Right lobe of liver (tissue), 6 donors: ENCODE measurements at places on chromosomes 1 and 21.

GRCh38 chr1:87146538-87146937 lies 182.1 kb upstream of the LMO4 start:
- DNase-seq = no peak

- DNase-seq = peak; percentile 54
These were observed 54.6 kb upstream of the ECE1 start for GRCh38 chr1:21344750-21345443.

DNA sequence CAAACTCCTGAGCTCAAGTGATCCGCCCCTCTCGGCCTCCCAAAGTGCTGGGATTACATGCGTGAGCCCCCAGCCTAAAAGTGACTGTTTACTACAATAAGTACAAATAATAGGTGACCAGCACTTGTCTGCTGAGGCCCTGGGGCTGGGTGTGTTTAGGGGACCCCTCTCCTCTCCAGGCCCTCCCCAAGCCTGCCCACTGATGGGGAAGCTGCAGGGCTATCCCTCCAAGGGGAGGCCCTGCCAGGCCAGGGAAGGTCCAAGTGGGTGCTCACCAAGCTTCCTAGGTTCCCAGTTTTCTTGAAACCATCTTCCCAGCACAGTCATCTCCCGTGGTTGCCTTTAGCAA lies 60.7 kb downstream of the H3-3A start:
- no peak for DNase-seq

GRCh38 chr1:97920276-97920831 lies 480 bp downstream of the DPYD start:
- no peak for DNase-seq

GRCh38 chr1:156664046-156664766 lies 13.0 kb downstream of the NES start:
- no peak for DNase-seq

- no peak for DNase-seq
These were observed 4.6 kb upstream of the ENAH start for GRCh38 chr1:225657462-225657989.
